Glutamatergic neuron (in vitro differentiated cells): ENCODE measurements at places on chromosomes 1 and 21. TPM values are rescaled to one million over a fixed set of nuclear protein-coding genes. Genes with fewer than 3 reads are reported as not detected.

Gene CRYAA
- total RNA-seq: not detected

Gene UTS2
- not detected for total RNA-seq

Gene S100A2
- total RNA-seq: 1.1 TPM

Gene CRNN
- not detected for total RNA-seq

Gene EPHA2
- total RNA-seq: 0.29 TPM

GRCh38 chr1:223189903-223190724, 47.1 kb upstream of the TLR5 start:
- no peaks in the 10 kb centered on the region for H3K4me1 ChIP-seq
- H3K4me3 ChIP-seq: no peak overlapping the region

DNA sequence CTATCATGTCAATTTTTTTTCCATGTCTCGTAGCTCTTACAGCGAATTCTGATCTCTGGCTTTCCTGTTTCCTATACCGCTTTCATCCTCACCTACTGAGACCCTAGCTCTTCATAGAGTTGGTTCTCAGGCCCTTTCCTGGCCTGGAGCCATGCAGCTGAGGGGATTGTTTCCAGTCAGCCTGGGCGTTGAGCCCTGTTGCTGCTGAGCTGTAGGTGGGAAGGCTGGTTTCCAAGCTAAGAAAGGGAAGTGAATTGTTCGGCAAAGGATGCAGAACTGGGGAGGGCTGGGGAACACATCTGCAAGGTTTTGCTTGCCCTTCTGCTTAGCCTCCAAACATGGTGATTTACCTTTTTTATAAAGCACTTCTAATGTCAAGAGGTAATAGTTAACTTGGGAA, 41.5 kb downstream of the SPATA46 start:
- no peak overlapping the region for H3K27ac ChIP-seq
- H3K36me3 ChIP-seq: no peaks in the 10 kb centered on the region
- H3K4me1 ChIP-seq: peaks cover 5% of the 10 kb centered on the region
- H3K4me3 ChIP-seq: no peak overlapping the region
- peaks cover 1% of the 10 kb centered on the region for H3K27me3 ChIP-seq

DNA sequence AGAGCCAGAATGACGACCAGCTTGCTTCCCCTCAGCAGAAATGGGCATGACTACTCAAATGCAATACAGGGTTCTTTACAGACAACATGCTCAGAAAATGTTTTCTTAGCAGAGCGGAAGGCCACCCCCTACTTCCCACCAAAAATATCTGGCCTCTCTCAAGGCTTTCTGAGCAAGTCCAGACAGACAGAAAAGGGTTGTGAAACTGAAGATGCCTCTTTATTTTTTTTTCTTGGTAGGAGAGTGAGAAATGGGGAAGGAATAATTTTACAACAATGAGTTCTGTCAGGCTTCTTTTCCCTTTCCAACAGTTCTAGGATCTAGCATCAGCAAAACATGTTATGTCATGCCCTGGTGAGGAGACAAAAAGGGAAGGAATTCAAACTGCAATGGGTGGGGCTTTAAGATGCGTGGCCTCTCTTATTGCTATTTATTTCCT, 172.0 kb upstream of the CAMK1G start:
- no peaks in the 10 kb centered on the region for H3K4me1 ChIP-seq
- no peaks in the 10 kb centered on the region for H3K27me3 ChIP-seq
- H3K36me3 ChIP-seq: no peaks in the 10 kb centered on the region

DNA sequence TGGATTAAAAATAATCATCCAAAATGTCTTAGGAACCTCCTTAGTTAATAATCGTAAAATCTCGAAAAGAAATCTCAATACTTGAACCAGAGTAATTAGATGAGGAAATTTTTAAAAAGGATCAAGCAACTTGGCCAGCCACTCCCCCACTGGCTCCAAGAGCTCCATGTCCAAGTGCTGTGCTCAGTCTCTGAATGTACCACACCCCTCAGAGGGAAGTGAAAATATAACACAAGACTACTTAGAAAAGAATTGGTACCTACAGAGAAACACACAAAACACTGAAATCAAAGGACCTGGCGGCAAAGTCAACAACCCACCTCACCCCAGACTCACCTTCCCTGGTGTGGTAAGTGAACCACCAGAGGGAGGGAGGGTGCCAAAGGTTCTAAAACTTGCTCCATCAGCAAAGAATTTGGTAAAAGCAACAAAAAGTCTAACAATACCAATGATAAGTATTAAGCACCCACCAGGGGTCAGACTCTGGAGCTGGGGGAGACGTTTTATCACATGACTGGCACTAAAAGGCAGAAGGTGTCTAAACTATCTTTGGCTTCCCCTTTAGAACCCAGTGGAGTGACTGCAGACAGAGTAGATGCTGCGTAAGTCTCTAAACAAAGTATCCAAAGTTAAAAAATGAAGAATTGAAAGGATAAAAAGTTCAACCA, 14.0 kb downstream of the LBR start:
- no peaks in the 10 kb centered on the region for H3K36me3 ChIP-seq
- H3K4me3 ChIP-seq: no peak overlapping the region
- H3K27me3 ChIP-seq: peaks cover 3% of the 10 kb centered on the region
- no peak overlapping the region for H3K27ac ChIP-seq
- peaks cover 7% of the 10 kb centered on the region for H3K4me1 ChIP-seq
- DNase-seq: no peak

DNA sequence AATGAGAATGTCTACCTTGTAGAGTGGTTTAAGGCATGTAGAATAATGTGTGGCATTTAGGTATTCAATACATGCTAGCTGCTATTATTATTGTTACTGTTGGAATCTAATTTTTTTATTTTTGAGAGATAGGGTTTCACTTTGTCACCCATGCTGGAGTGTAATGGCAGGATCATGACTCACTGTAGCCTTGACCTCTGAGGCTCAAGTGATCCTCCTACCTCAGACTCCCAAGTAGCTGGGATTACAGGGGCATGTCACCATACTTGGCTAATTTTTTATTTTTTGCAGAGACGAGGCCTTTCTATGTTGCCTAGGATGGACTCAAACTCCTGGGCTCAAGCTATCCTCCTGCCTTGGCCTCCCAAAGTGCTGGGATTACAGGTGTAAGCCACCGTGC, 61.9 kb downstream of the EPB41 start:
- no peaks in the 10 kb centered on the region for H3K36me3 ChIP-seq
- peaks cover 24% of the 10 kb centered on the region for H3K4me1 ChIP-seq
- H3K27me3 ChIP-seq: no peaks in the 10 kb centered on the region
- H3K4me3 ChIP-seq: no peak overlapping the region
